Brain (organoid and tissue), 16 donors: ENCODE measurements at places on chromosomes 2 and 18. TPM values are rescaled to one million over a fixed set of nuclear protein-coding genes. Genes with fewer than 3 reads are reported as not detected.

CYTIP gene
- 0.76 TPM for polyA plus RNA-seq

SPDYA gene
- polyA plus RNA-seq = not detected

MSH6 gene
- 47.1 TPM for polyA plus RNA-seq

KLHL30 gene
- polyA plus RNA-seq = not detected

MAP3K19 gene
- polyA plus RNA-seq = not detected

CXCR1 gene
- polyA plus RNA-seq = 0.49 TPM

EN1 gene
- not detected for polyA plus RNA-seq

KCNF1 gene
- polyA plus RNA-seq = 18.1 TPM

PSMA8 gene
- not detected for polyA plus RNA-seq

DPP10 gene
- polyA plus RNA-seq = 4.7 TPM

DTNB gene
- polyA plus RNA-seq = 60.5 TPM

SEMA4F gene
- polyA plus RNA-seq = 7.3 TPM

APLF gene
- polyA plus RNA-seq = 0.24 TPM
